Right cardiac atrium (tissue), 5 donors: ENCODE measurements at places on chromosomes 5 and 9. TPM values are rescaled to one million over a fixed set of nuclear protein-coding genes. Genes with fewer than 3 reads are reported as not detected.

GRCh38 chr5:142780871-142781270, 10.7 kb downstream of the ARHGAP26 start:
- DNase-seq: no peak

DNA sequence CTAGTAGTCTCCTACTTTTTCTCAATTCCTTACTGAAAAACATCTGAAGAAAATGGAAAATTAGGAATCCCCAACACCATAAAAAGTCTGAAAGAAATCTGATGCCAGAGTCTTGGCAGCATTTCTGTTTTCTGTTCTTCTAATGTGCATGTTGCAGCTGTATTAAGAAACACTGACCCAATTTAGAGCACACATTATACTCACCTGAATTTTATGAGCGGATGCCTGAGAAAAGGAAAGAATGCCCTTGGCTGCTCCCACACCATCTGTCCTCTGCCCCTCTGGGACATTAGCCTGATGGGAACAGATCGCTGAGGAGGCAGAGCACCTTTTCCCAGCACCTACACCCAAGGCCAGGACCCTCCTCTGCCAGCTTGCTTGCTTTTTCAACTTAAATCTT, 14.1 kb upstream of the ANP32B start:
- no peak for DNase-seq

The WHRN gene
- 15.0 TPM for total RNA-seq

The PCDH1 gene
- 14.6 TPM for total RNA-seq

The ANKRD18B gene
- 0.75 TPM for total RNA-seq

The SMIM33 gene
- not detected for total RNA-seq

The TLR4 gene
- total RNA-seq: 18.4 TPM
